ENCODE measurements at places on chromosomes 11 and 22.

- DNase-seq = no peak
Observed at GRCh38 chr11:66443602-66444001, 5.0 kb upstream of the MRPL11 start.

- no peak for DNase-seq
Observed at GRCh38 chr11:70048279-70049024, 29.7 kb upstream of the ANO1 start.

- no peak for DNase-seq
Observed at GRCh38 chr11:44016131-44016530, 31.6 kb upstream of the ACCSL start.

DNA sequence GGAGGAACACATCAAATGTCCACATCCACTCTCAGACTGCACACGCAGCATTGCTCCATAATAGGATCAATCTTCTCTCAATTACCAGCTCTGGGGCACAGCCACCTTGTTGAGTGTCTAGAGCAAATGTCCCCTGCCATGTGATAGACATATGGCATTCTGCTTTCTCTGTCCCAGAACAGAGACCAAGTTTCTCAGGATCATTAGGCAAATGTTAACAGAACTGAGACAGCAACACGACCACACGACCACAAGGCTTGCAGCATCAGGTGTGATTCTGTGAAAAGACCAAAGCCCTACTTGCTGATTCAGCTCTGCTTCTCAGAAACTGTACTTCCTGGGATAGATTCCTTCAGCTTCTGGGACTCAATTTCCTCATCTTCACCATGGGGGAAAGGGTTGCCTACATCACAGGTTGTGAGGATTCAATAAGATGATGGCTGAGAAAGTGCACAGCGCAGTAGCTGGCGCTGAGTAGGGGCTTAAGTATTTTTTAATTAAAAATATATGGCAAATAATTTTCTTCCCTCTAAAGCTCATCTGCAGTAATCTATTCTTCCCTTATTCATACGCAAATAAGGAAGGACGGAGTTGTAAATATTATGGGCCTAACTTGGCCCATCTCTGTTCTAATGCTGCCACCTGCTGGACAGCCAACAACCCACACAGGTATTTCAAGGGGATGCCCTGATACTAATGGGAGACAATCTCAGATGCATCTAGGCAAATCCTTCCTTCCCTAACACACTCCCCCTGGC lies 54.3 kb upstream of the USP47 start:
- DNase-seq = no peak

- DNase-seq = no peak
Observed at GRCh38 chr11:18731441-18731840, 5.5 kb upstream of the IGSF22 start.

GRCh38 chr11:65325435-65325834 lies 8.2 kb upstream of the DPF2 start:
- no peak for DNase-seq

- no peak for DNase-seq
Observed at GRCh38 chr11:129131316-129131715, 60.8 kb downstream of the ARHGAP32 start.

DNA sequence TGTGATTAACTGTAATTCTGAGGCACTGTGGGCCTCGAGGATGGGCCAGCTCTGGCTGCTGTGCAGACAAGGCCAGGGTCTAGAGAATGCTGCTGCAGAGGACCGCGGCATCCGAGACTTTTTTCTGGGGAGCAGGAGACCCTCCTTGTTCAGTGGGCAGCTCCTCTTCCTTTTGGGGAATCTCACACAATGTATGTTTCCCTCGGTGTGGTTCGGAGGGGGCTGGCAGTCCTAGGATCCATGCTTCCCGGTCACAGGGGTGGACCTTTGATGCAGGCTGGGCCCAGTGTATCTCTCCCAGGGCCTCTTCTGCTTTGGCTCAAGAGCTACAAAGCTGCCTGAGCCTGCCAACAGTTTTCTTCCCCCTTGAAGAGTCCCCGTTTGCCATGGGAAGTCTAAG lies 31.5 kb downstream of the MYEOV start:
- no peak for DNase-seq

GRCh38 chr11:121614636-121615240 lies 162.0 kb upstream of the SORL1-AS1 start:
- no peak for DNase-seq

- no peak for DNase-seq
Observed at GRCh38 chr11:119295178-119295577, 21.8 kb downstream of the MCAM start.

- no peak for DNase-seq
Observed at GRCh38 chr22:39717099-39717498, 146.5 kb downstream of the CACNA1I start.

DNA sequence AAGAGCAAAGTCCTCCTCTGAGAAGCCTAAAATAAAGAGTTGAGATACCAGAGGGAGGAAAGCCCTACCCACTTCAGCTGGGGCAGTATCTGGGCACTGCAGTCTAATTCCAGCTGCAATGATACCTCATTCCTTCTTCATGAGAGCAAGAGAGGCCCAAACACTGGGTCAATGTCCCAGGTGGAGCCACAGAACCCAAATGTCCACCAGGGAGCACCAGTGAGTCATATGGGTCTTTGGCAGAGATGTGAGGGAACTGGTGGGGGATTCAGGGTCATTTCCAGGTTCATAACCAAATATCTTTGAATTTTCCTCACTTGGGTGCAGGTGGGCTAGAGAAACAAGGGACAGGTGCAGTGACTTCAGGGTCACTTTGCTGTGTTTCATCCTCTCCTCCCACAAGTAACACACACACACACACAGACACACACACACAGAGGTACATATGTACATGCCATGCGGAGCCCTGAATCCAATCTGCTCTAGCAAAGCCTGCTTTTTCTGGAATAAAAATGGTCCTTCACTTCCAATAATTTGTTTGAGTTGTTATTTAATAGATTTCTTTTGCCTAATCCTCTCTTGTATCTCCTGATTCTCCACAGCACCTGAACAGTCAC lies 585.4 kb downstream of the SOX6 start:
- no peak for DNase-seq

DNA sequence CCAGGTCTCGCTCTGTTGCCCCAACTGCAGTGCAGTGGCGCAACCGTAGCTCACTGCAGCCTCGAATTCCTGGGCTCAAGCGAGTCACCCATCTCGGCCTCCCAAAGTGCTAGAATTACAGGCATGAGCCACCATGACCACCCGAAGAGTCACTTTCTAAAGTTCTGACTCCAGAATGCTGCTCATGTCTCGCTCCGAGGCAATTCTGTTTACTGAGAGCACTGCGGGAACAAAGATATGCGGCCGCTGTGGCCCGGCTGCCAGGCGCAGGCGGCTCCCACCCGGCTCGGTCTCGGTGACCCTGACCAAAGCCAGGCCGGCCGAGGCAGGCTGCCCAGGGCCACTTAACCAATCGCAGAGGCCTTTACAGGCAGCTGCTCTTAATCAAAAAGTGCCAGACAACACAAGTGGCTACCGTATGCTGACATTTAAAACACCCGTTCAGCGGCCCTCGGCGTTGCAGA lies 78.7 kb downstream of the PHF21B start:
- DNase-seq = no peak

GRCh38 chr11:65132988-65133700 lies 1.2 kb downstream of the SYVN1 start:
- DNase-seq = no peak

DNA sequence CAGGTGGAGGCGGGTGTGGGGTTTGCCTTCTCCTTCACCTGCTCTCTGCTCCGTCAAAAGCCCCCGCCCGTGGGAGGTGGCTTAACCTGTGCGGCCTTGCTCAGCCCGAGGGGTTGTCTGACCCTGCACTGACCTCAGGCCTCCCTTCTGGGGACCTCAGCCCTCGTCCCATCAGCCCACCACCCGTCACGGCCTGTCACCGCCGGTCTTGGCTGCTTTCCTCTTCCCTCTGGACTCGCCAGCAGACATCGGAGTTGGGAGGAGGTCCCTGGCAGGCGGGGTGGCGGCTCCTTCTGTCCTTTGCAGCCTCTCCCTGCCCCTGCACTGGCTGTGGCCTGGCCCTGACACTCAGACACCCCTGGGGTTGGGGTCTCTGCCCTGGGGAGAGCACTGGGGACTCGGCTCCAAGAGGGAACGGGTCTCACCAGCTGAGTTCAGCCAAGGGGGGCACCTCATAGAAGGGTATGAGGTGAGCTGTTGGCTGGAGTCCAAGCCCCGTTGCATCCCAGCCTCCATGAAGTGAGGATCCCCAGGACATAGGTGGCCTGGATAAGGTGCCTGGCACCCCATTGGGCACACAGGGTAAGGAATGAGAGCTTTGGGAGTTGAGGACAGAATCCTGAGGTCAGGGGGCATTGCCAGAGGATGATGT lies 999.6 kb downstream of the BRD1 start:
- DNase-seq = no peak

GRCh38 chr11:12854829-12855228 lies 154.3 kb upstream of the RASSF10 start:
- DNase-seq = no peak

DNA sequence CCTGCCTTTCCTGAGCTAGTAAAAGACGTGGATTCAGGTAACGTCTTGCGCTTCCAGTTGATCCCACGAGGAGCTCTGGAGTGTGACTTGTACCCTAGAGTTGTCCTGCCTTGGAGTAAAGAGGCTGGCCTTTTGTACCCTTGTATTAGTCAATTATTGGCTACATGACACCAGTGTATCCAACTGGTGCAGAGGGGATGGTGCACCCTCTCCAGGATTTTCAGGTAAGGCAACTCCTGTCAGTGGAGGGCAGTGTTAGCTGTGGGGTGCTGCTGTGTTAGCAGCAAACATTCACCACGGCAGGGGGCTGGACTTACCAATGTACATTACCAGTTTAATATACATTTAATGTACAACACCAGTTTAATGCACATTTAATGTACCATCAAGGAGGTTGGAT lies 233.5 kb downstream of the MIAT start:
- no peak for DNase-seq

DNA sequence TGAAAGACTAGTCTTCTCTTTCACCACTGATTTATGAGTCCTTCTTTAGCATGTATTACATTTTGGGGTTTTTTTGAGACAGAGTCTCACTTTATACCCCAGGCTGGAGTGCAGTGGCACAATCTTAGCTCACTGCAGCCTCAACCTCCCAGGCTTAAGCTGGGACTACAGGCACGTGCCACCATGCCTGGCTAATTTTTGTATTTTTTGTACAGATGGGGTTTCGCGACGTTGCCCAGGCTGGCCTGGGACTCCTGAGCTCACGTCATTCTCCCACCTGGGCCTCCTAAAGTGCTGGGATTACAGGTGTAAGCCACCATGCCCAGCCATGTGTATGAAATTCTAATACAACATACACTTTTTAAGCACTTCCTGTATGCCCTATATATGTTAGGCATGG lies 26.3 kb upstream of the CXCR5 start:
- DNase-seq = no peak

DNA sequence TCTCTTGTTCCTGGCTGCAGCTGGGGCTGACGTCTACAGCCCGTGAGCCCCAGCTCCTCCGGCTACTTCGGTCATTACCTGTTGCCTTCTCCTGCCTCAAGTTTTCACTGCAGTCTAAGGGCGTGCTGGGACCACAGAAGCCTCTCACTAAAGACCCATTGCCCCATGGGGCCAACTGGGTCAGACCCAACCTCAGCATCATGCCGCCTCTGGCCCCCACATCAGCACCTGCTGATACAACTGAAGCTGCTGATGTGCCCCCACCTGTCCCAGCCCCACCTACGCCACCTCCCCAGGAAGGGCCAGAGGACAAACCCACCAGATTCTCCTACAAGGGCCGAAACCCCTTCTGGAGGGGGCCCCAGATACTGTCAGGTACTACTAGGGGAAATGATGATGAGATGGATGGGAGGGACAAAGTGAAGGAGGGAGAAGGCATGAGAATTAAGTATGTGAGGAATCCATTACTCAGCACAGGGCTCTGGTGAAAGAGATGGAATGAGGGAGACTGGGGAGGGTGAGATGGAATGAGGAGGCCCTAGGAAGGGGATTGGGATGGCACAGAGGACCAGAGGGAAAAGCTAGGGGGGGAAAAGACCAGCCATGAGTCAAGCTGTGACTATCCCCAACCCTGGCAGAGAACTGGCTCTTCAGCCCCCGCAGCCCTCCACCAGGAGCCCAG lies 5.1 kb downstream of the C11orf42 start:
- no peak for DNase-seq

GRCh38 chr22:47449508-47450270 lies 687.2 kb downstream of the TBC1D22A start:
- DNase-seq = no peak

DNA sequence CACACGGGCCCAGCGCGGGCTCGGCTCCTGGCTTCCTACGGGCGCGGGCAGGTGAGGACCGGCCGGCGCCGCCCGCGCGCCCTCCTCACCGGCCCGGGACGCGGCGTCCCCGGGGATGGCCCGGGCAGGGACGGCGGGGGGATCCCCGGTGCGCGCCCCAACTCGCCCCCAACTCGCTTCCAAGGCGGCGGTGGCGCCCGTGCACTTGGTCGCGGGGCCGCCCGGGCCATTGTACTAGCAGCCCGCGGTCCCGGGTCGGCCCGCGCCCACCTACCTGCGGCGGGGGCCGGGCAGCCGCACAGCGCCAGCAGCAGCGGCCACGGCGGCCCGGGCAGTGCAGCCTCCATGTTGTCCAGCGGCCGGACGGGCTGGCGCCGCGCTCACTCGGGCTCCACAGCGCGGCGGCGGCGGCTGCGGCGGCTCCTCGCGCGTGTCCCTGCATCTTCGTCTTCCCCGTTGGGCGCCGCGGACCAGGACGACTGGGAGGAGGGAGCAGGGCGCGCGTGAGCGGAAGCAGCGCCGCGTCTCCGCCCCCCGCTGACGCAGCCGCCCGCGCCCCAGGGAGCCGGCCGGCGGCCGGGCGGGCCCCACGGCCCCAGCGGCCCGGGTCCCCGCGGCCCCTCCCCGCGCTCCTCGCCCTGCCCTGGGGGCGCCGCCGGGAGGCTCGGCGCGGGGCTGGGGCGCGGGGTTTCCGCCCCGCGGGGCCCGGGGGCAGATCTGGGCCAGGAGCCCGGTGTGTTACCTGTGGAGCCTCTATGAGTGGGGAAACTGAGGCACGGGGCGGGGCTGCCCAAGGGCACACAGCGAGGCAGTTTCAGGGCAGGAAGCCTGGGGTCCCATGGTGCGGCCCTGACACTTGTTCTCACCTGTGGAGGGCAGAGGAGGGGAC lies 159.3 kb upstream of the GRK3 start:
- no peak for DNase-seq

- no peak for DNase-seq
Observed at GRCh38 chr11:110921742-110922521, 209.7 kb upstream of the ARHGAP20 start.

GRCh38 chr11:68698993-68699392 lies 14.6 kb downstream of the GAL start:
- no peak for DNase-seq

DNA sequence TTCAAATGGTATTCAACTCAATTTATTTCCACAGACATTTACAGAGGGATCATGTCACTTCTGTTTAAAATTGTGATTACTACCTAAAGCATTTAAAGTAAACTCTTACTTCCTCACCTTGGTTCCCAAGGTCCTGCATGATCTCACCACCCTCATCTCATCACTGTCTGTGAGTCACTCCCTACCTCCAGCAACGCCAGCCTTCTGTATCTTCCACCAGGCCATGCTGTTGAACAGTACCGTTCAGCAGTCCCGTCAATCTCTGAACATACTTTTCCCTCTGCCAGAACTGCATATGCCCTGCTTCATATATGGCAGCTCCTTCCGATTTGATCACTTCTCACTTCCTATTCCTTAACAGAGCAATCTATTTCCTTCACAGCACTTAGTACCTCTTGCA lies 2.0 kb downstream of the FBXO3 start:
- no peak for DNase-seq

- no peak for DNase-seq
Observed at GRCh38 chr11:119545978-119546915, 123.3 kb upstream of the THY1 start.

Measured in NCI-H524 treated with DMSO at 0.1 percent for 48 hours (cell line).